NCI-H146 (cell line): ENCODE measurements at places on chromosomes 5 and 9.
A peak's percentile ranks its signal among the peaks of the same experiment; 100 is the strongest.

GRCh38 chr5:126508962-126509279 is 85.7 kb downstream of the GRAMD2B start:
- DNase-seq = no peak

- no peak for DNase-seq
Measured at GRCh38 chr5:110264661-110265060, 461.8 kb downstream of the TMEM232 start.

- no peak for DNase-seq
Measured at GRCh38 chr5:112418659-112419163, 366 bp downstream of the EPB41L4A start.

DNA sequence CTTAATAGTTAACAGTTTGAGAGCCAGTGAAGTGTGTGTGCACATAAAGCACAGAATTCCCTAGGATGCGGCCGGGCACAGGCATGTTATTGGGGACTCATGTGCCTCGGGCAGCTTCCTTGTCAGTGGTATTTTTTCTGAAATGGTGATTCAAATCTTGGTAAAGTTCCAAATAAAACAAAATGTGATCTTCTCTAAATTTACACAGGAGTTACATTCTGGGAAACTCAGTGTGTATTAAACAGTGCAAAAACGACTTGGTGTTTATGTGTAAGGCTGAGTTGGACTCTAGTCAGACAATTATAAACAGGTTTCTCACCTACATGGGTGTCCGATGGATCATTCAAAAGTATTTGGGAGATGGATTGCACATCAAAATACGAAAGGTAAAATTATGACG is 48.9 kb downstream of the BOD1 start:
- no peak for DNase-seq

DNA sequence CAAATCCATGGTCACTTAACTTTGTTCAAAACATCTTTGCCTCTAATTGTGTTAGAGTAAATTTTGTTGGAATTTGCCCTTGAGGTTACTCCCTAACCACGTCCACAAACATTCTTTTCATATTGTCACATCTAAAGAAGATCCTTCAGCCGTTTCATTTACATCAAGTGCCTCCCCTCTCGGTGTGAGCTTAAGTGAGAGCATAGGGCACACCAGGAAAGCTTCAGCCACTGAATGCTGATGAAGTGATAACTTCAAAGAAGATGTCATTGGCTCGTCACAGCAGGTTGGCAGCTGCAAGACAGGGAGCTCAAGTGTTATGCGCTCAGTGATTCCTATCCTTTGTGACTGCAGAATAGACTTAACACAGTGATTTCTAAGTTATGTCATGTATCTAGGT is 49.6 kb upstream of the ADAMTS19 start:
- no peak for DNase-seq

GRCh38 chr5:56951126-56951945 is 587 bp downstream of the MIER3 start:
- peak; percentile 17 for DNase-seq

DNA sequence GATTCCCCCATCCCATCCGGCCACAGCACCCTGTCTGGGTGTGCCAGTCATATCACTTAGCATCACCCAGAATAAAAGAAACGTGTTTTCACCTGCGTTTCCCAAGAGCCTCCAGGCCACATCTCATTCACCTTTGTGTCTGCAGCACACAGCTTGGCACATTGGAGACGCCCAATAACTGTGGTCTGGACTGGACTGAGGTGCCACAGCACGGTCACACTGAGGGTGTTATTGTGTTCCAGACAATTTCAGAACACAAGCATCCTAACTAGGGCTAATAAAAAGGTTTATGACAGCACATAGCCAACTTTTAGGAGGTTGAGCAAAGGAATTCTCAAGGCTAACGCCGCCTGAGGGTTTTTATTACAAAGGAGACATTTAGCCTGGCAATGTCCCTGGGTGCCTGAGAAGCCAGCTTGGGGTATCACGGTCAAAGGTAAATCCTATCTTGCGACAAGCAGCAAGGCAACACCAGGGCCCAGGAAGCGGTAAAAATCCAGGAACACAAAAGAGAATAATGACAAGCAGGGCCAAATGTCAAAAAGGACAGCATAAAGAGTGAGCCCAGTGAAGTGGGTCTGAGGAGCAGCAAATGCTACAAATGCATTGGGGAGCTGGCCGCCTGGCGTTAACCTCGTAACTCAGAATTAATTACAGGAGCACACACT is 3.4 kb downstream of the EPB41L4B start:
- no peak for DNase-seq
